ENCODE measurements at places on chromosomes 3 and 15.

DNA sequence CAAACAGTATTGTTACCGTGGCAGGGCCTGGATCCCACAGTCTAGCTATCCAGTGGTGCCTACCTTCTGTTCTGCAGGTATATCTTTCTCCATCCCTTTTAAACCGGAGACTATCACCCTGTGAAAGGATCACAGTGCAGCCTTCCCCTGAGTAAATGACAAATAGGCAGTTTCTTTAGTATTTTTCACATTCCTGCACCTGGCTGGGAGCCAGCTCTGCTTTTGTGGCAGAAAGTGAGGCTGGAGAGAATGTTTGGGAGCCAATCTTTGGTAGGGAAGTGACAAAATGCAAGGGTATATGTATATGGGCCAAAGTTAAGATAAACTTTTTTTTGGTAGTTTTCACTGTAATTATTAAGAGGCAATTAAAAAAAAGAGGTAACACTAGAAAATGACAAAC, 54.8 kb downstream of the ARHGEF26 start:
- no peak for DNase-seq

DNA sequence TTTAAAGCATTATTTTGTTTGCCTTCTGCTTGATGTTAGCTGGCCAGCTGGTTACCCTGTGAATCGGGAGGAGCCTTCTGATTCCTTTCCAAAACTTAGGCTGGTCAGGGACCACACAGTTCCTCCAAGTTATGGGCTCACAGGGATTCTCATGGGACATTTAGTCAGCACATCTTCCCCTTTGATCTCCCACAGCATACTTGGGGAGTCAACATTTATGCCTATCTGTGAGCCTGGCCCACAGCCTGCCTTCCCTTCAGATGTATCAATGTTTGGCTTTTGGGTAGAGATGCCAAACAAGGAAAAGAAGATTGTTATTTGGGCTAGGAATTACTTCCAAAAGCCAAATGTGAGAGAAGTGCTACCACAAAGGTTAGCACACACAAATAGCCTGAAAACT, 32.6 kb upstream of the DCP1A start:
- DNase-seq: no peak

DNA sequence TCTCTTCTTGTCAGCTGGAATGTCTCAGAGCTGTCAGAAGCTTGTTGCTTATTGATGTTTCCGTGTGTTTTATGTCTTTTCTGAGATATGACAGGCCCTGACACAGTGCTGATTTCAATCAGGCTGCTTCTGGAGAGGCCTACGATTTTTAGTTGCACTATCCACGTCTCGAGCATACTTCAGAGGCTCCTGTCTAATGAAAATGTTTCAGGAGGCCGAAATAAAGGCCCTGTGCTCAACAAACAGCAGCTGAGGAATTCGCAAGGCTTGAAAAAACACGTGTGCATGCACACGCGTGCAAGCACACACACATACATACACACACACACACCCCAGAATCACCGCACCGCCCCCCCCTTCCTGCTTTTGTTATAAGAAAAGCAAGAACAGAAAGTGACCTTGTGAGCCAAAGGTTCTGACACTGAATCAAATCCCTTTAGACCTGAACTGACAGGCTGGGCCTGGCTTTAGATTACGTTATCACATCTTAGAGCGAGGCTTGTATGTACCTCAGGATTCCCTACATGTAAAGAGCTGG, 296.6 kb downstream of the NR2F2 start:
- DNase-seq: no peak

DNA sequence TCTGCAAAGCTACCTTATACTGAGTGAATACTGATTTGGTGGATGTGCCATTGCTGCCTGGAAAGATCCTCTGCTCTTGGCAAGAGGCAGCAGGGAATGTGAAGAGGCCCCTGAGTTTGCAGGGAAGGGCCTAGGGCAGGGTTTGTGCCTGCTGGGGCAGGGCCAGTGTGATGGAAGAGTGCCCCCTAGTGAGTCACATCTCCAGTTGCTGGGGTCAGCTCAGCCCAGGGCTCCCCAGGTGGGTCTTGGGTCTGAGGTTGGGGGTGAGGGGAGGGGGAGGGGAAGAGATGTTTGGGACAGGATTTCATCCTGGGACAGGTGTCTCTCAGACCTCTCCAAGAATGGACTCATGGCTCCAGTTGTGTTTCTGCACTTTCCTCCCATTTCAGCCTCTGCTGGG, 4.1 kb upstream of the AMOTL2 start:
- DNase-seq: no peak

DNA sequence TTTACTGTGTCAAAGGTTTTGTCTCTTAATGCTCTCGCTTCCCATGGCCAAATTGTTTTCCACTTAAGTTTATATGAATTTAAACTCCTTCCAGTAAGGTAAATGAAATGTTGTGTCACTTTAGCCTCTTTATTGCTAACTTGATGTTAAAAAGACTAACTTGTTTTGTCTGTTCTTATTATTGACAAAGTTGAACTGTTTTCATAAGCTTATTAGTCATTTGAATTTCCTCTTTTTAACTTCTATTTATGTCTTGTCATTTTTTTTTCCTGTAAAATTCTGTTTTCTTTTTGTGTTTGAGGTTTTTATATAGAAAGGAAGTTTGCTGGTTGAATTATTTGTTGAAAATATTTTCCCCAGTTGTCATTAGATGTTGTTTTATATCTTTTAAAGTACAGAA, 25.8 kb downstream of the FAM98B start:
- no peak for DNase-seq
